Activated naive CD4-positive, alpha-beta T cell treated with anti-CD3 and anti-CD28 coated beads for 36 hours (primary cell): ENCODE measurements at places on chromosomes 16 and 17. TPM values are rescaled to one million over a fixed set of nuclear protein-coding genes. Genes with fewer than 3 reads are reported as not detected.

GRCh38 chr17:44782326-44782850 is 23.6 kb downstream of the ADAM11 start:
- no peak overlapping the region for H3K4me3 ChIP-seq
- no peak overlapping the region for H3K27ac ChIP-seq
- no peaks in the 10 kb centered on the region for H3K4me1 ChIP-seq
- no peaks in the 10 kb centered on the region for H3K27me3 ChIP-seq

DNA sequence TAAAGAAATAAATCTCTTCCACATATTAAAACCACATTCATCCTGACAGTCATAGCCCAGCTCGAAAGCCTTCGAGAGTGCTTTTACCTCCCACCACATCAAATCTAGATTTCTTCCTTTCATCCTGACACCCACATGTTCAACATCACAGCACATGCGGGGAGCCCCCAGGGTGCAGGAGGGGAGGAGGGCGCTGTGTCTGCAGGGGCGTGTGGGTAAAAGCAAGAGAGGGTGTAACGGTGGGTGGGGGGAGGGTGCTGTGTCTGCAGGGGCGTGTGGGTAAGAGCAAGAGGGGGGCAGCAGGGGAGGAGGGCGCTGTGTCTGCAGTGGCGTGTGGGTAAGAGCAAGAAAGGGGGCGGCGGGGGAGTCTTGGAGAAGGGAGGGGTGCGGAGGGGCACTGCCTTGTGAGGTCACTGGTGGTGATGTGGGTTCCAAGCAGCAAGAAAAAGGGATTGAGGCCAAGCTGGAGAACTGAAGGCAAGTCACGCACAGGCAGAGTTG is 34.7 kb downstream of the ADCY9 start:
- DNase-seq: peak; percentile 84
- peak overlapping the region; percentile 48 for H3K27ac ChIP-seq
- H3K27me3 ChIP-seq: no peaks in the 10 kb centered on the region

DNA sequence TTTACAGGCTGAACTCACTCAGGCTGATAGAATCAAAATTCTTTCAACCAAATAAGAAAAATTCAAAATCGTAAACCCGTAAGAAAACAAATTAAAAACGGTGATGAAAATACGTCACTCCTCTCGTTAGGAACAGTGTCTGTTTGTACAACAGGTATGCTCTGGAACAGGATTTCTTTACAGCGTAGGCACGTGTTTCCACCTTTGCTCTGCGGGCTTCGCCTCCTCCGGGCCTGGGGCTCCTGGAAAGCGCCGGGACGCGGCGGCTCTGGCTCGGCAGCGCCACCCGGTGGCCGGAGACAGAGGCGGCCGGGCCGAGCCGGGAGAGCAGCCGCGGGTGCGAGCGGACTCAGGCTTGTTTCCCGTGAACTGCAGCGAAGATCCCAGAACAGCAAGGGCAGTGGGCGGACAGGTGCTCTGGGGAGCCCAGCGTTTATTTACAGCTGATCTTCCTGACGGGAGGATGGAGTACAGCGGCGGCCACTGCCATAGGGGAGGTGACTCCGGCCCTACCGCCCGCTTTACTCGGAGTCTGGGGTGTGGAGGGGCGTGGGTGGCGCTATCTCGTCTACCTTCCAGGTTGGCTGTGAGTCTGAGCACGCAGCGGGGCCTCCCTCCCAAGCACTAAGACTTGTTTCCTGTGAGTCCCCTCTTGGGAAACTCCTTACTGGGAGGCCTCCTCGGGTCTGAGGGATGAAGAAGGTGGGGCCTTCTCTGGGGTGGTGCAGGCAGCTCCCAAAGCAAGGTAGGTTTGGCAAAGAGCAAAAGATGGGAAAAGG is 40.5 kb upstream of the ATP2A3 start:
- H3K4me1 ChIP-seq: peaks cover 4% of the 10 kb centered on the region
- H3K27me3 ChIP-seq: no peaks in the 10 kb centered on the region
- H3K36me3 ChIP-seq: peaks cover 5% of the 10 kb centered on the region
- no peak overlapping the region for H3K4me3 ChIP-seq

DNA sequence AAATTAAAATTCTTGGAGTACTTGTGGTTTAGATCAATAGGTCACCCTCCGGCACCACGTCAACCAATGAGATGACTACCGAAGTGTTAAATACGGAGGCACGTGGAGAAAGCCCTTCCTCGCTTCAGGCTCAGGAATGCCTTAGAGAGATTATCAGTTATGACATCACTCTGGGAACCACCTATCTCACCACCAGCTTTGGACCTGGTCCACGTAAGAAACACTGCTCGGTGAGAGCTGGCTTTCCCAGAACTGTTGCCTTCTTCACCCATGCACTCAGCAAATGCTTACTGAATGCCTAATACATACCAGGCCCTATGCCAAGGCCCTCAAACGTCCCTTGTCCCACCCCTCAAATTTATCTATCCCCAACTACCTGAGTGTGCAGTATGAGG is 71.3 kb downstream of the SMG6 start:
- H3K36me3 ChIP-seq: peaks cover 12% of the 10 kb centered on the region
- H3K27me3 ChIP-seq: no peaks in the 10 kb centered on the region
- H3K27ac ChIP-seq: peak overlapping the region; percentile 16
- H3K4me3 ChIP-seq: no peak overlapping the region
- H3K4me1 ChIP-seq: peaks cover 17% of the 10 kb centered on the region
- DNase-seq: no peak

DNA sequence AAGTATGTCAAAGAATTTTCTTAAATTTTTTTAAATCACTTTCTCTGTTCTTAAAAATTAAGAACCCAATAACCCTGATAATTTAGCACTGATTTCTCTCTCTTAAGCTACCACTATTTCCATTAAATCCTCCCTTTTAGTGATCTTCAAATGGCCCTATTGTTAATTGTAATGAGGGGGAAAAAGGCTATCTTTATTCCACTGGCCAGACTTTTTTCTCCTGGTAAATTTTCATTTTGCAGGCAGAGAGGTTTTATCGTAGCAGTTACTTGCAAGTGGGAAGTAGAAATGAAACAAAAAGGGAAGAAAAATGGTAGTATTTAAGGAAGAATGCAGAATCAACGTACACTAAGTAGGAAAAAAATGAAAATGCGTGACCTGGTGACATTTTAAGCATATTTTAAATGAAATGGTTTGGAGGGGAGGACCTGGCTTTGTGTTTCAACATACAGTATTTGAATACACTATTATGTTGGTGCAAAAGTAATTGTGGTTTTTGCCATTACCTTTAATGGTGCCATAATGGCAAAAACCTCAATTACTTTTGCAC is 224.9 kb downstream of the TANC2 start:
- H3K4me1 ChIP-seq: peaks cover 8% of the 10 kb centered on the region
- DNase-seq: no peak

DNA sequence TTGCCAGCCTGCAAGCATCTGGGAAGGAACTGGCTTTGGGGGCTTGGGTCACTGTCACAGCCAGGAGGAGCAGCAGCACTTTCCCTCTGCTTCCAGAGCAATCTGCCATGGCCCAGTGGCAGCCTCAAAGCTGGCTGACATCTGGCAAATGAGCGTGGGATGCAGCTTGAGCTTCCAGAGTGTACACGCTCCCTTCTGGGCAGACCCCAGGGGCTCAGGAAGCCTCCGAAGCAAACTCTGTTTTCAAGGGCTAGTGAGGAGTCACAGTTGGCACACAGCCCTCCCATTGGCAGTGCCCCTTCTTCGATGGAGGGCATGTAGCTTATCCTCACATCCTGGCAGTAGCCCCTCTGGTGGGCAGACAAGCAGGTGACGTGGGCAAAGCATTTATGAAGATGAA is 249.6 kb downstream of the ENGASE start:
- no peaks in the 10 kb centered on the region for H3K4me1 ChIP-seq
- H3K27ac ChIP-seq: no peak overlapping the region
- no peak overlapping the region for H3K4me3 ChIP-seq
- DNase-seq: no peak
- H3K36me3 ChIP-seq: no peaks in the 10 kb centered on the region
- peaks cover 16% of the 10 kb centered on the region for H3K27me3 ChIP-seq

The HP gene
- total RNA-seq: not detected

The NPIPA3 gene
- total RNA-seq: 1.5 TPM

GRCh38 chr17:52823155-52823554 is 664.6 kb upstream of the CA10 start:
- no peak overlapping the region for H3K27ac ChIP-seq
- no peaks in the 10 kb centered on the region for H3K27me3 ChIP-seq
- H3K36me3 ChIP-seq: no peaks in the 10 kb centered on the region
- no peaks in the 10 kb centered on the region for H3K4me1 ChIP-seq

GRCh38 chr17:48002266-48002915 is 31.5 kb downstream of the CDK5RAP3 start:
- H3K4me1 ChIP-seq: peaks cover 4% of the 10 kb centered on the region
- H3K27me3 ChIP-seq: peaks cover 7% of the 10 kb centered on the region
- no peak overlapping the region for H3K4me3 ChIP-seq
- no peak overlapping the region for H3K27ac ChIP-seq
- no peaks in the 10 kb centered on the region for H3K36me3 ChIP-seq

DNA sequence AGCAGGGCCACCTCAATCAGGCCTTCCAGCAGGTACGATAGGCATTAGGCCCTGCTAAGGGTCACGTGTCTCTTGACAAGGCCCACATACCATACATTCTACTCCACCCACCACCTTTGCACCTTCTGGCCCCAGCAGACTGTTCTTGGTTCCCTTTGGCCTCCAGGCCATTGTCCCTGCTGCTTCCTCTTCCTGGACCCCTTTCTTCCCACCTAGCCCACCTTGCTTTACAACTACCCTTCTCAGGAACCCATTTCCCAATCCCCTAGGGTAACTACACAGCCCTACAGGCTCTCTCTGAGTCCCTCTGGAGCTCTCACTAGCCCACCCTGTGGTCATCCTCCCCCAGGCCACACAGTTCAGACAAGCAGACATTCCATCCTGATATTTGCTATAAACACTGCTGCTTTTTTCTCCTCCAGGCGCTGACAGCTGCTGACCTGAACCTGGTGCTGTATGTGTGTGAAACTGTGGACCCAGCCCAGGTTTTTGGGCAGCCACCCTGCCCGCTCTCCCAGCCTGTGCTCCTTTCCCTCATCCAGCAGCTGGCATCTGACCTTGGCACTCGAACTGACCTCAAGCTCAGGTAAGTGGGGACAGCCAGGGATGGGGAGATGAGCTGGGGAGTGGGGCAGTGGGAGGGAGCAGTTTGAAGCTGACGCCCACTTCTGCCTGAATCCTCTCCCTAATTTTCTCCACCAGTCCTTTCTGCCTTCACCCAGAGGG is 1.4 kb upstream of the NRN1L start:
- peaks cover 20% of the 10 kb centered on the region for H3K36me3 ChIP-seq
- DNase-seq: no peak
- no peak overlapping the region for H3K27ac ChIP-seq
- H3K27me3 ChIP-seq: no peaks in the 10 kb centered on the region

The CCNF gene
- 73.5 TPM for total RNA-seq

- H3K36me3 ChIP-seq: peaks cover 62% of the 10 kb centered on the region
- DNase-seq: no peak
- H3K27ac ChIP-seq: peak overlapping the region; percentile 4
These were observed 7.6 kb downstream of the NOB1 start for GRCh38 chr16:69747115-69747514.

- no peak overlapping the region for H3K27ac ChIP-seq
- H3K4me1 ChIP-seq: peaks cover 8% of the 10 kb centered on the region
- H3K36me3 ChIP-seq: no peaks in the 10 kb centered on the region
- H3K27me3 ChIP-seq: no peaks in the 10 kb centered on the region
- H3K4me3 ChIP-seq: no peak overlapping the region
These were observed 4.2 kb downstream of the BORCS6 start for GRCh38 chr17:8185582-8186445.

The INCA1 gene
- 0.21 TPM for total RNA-seq

The CMTM2 gene
- not detected for total RNA-seq

The JPT2 gene
- total RNA-seq: 54.0 TPM

GRCh38 chr17:68449021-68449739 is 8.1 kb downstream of the WIPI1 start:
- no peak overlapping the region for H3K27ac ChIP-seq
- no peak overlapping the region for H3K4me3 ChIP-seq
- H3K27me3 ChIP-seq: no peaks in the 10 kb centered on the region
- H3K36me3 ChIP-seq: peaks cover 3% of the 10 kb centered on the region
- H3K4me1 ChIP-seq: no peaks in the 10 kb centered on the region

- H3K36me3 ChIP-seq: no peaks in the 10 kb centered on the region
- DNase-seq: no peak
- peaks cover 34% of the 10 kb centered on the region for H3K4me1 ChIP-seq
- no peak overlapping the region for H3K4me3 ChIP-seq
These were observed 3.5 kb downstream of the FOXJ1 start for GRCh38 chr17:76137351-76138233.

The TXNDC17 gene
- 71.4 TPM for total RNA-seq

The ALOX12B gene
- 2.0 TPM for total RNA-seq

GRCh38 chr16:11190588-11191560 is 65.1 kb downstream of the SOCS1 start:
- no peak overlapping the region for H3K4me3 ChIP-seq
- H3K27me3 ChIP-seq: no peaks in the 10 kb centered on the region
- no peak overlapping the region for H3K27ac ChIP-seq
- no peaks in the 10 kb centered on the region for H3K36me3 ChIP-seq

DNA sequence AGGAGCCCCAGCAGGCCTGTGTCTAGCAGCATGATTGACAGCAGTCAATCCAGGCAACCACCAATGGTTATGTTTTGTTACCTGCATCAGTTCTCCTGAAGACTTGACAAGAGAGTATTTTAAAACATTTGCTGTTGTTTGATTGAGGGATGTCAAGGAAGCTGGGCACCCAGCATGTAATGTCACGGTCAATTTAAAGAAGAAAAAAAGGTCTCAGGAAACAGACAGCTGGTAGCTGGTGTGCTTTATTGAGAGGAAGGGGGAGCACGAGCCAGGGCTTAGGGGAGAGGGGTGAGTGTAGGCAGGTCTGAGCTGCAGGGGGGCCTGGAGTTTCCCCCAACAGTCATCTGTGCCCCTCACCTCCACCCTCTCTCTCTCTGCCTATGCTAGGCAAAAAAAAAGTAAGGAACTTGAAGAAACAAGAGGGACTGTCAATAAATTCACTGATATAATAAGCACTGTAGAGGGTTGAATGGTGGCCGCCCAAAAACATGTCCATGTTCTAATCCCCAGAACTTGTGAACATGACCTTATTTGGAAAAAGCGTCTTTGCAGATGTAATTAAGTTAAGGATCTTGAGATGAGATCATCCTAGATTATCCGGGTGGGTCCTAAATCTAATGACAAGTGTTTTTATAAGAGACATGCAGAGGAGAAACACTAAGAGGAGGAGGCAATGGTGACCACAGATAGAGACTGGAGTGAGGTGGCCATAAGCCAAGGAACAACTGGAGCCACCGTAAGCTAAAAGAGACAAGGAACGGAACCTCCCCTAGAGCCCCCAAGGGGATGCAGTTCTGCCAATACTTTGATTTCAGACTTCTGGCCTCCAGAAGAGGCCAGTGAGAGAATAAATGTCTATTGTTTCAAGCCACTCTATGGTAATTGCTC is 14.5 kb downstream of the TSPOAP1 start:
- DNase-seq: no peak
- H3K27me3 ChIP-seq: no peaks in the 10 kb centered on the region
- H3K36me3 ChIP-seq: peaks cover 4% of the 10 kb centered on the region
- H3K27ac ChIP-seq: no peak overlapping the region
- H3K4me3 ChIP-seq: no peak overlapping the region
- H3K4me1 ChIP-seq: peaks cover 11% of the 10 kb centered on the region

The ATP6V0A1 gene
- total RNA-seq: 9.9 TPM

The ABCC3 gene
- total RNA-seq: not detected

- peaks cover 35% of the 10 kb centered on the region for H3K36me3 ChIP-seq
- no peak for DNase-seq
- H3K27me3 ChIP-seq: peaks cover 2% of the 10 kb centered on the region
- H3K27ac ChIP-seq: no peak overlapping the region
- peaks cover 47% of the 10 kb centered on the region for H3K4me1 ChIP-seq
These were observed 70.8 kb upstream of the TRAP1 start for GRCh38 chr16:3787924-3788661.

GRCh38 chr16:59113004-59113670 is 379.0 kb upstream of the GOT2 start:
- H3K27ac ChIP-seq: no peak overlapping the region
- H3K4me3 ChIP-seq: no peak overlapping the region
- H3K27me3 ChIP-seq: peaks cover 8% of the 10 kb centered on the region
- no peak for DNase-seq
- H3K36me3 ChIP-seq: no peaks in the 10 kb centered on the region
